ENCODE measurements at places on chromosomes 16 and 17. TPM values are rescaled to one million over a fixed set of nuclear protein-coding genes. Genes with fewer than 3 reads are reported as not detected.

The PDILT gene
- total RNA-seq = not detected

The EPOP gene
- total RNA-seq = 0.90 TPM

The ZNF267 gene
- total RNA-seq = 6.1 TPM

The TUBG1 gene
- 23.5 TPM for total RNA-seq

The CES4A gene
- total RNA-seq = 3.3 TPM

The SKAP1 gene
- total RNA-seq = not detected

The DNASE1L2 gene
- total RNA-seq = 1.1 TPM

The RNU2-1 gene
- total RNA-seq = not detected

The PRRT2 gene
- 0.38 TPM for total RNA-seq

The LRRC75A gene
- 0.82 TPM for total RNA-seq

The KIF2B gene
- total RNA-seq = not detected

The TPSD1 gene
- not detected for total RNA-seq

The ACAP1 gene
- total RNA-seq = 1.3 TPM

The HOXB1 gene
- not detected for total RNA-seq

The HSD11B2 gene
- not detected for total RNA-seq

The CUEDC1 gene
- total RNA-seq = 9.4 TPM

The C16orf74 gene
- 6.0 TPM for total RNA-seq

The KCNJ16 gene
- total RNA-seq = not detected

The FDXR gene
- total RNA-seq = 36.2 TPM

The CD300LB gene
- not detected for total RNA-seq

The ZNRF1 gene
- 9.2 TPM for total RNA-seq

The OTOP3 gene
- not detected for total RNA-seq

The GRAP gene
- total RNA-seq = 0.08 TPM

The SLC6A2 gene
- total RNA-seq = not detected

The KRTAP9-2 gene
- not detected for total RNA-seq

The BAIAP2 gene
- 4.5 TPM for total RNA-seq

The CLDN7 gene
- 0.70 TPM for total RNA-seq

The NPIPB2 gene
- 2.0 TPM for total RNA-seq

The UTP4 gene
- total RNA-seq = 13.0 TPM

The CIAPIN1 gene
- total RNA-seq = 46.3 TPM

All from smooth muscle cell of the coronary artery (primary cell).